ENCODE measurements at places on chromosomes 6 and 20.

GRCh38 chr6:148085631-148086331 lies 256.9 kb upstream of the SASH1 start:
- no peak for DNase-seq

DNA sequence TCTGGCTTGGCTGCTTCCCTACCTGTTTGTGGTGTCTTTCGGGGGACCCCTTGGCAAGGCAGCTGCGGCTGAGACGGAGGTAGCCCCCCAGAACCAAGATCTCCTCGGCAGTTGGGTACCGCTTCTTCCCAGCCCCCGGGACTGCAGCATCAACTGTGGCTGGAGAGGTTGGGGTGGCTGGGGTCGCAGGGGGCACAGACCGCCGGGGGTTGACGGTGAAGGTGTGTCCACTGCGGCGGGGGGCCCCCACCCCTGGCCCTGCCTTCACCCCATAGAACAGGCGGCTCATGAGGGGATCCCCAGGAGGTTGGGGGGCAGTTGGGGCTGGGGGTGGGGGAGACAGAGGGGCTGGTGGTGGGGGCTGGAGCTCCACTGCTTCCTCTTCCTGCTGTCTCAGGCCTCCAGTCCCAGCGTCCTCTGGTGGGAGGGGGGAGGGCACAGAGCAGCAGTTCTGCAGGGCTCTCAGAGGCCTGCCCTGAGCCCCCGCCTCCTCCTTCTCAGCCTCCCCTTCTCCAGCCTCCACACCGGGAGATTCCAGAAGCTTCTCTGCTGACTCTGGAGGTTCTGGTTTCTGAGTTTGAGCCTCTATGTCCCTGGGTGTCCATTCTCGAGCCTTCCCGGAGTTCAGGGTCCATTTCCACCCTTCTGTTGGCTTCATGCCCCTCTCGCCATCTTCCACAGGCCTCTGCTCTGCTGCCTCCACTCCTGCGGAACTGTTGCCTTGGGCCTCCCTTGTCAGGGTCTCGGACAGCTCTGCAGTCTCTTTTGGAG lies 1.9 kb downstream of the PPP1R18 start:
- DNase-seq: peak; percentile 53

DNA sequence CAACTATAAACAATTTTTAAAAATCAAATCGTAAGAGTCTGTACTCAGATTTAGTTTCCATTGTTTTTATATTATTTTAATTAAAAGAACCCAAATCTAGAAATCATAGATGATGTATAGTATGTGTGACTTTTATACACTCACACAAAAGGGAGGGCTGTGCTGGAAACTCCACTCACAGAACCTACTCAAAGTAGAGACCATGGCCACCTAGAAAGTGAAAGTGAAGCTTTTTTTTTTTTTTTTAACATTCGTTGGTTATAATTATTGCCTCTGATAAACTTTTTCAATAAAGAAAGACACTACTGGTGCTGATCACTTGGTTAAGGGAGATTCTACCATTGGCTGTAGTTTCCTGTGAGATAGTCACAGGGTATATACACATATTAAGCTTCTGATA lies 37.9 kb upstream of the PRL start:
- no peak for DNase-seq

DNA sequence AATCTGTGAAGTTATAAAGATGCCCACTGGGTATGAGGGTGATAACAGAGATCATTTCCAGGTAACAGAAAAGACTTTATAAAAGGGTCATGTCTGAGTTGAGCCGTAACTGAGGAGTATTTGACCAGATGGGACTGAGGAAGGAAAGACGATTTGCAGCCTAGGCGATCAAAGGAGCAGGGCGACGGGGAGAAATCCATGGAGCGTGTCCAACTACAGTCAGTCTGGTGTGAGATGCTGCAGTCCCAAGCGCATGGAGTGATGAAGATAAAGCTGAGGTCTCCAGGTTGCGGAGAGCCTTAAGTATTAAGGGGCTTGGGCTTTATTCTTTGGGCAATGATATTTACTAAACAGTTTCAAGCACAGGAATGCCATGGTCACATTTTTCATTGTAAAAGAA lies 166.7 kb downstream of the PRKN start:
- no peak for DNase-seq

- no peak for DNase-seq
These were observed 55.0 kb downstream of the CDKAL1 start for GRCh38 chr6:20589266-20589665.

- DNase-seq: no peak
These were observed 539.9 kb upstream of the BTBD3 start for GRCh38 chr20:11377761-11378160.

- DNase-seq: no peak
These were observed 412.8 kb upstream of the NRSN1 start for GRCh38 chr6:23713211-23713610.

- no peak for DNase-seq
These were observed 61.2 kb upstream of the SIRPA start for GRCh38 chr20:1833728-1834726.

DNA sequence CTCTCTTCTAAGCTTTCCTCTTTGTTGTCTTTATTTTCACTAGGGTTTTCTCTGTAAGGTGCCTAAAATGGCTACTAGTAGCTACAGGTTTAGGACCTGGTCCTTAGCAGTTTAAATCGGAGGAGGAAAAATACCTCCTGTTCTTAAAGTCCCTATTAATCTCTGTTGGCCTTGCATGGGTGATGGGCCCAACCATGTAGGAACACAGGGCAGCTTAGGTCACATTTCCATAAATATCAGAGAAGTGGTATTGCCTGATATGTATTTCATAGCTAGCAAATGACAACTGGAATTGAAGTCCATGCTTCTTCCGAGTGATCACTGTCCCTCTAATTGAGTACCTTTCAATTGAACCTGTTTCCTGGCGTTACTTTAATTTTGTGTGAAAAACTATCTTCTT lies 70.0 kb downstream of the LAMA2 start:
- no peak for DNase-seq

DNA sequence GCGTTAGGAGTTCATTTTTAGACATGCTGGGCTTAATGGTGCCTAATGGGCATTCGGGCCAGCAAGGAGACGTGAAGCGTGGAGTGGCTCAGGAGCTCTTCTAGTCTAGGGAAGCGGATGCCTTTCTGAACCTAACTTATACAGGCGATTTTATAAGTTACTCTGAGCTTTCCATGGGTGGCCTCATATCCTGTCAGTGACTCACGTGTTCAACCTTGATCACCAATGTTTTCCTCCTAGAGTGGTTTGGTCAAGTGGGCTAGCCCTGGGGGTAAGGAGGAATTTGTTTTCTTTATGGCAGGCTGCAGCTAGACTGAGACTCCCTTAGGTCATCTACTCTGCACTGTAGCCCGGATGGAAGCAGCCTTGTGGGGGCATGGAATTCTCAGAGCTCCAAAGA lies 52.1 kb downstream of the PLAGL1 start:
- no peak for DNase-seq

DNA sequence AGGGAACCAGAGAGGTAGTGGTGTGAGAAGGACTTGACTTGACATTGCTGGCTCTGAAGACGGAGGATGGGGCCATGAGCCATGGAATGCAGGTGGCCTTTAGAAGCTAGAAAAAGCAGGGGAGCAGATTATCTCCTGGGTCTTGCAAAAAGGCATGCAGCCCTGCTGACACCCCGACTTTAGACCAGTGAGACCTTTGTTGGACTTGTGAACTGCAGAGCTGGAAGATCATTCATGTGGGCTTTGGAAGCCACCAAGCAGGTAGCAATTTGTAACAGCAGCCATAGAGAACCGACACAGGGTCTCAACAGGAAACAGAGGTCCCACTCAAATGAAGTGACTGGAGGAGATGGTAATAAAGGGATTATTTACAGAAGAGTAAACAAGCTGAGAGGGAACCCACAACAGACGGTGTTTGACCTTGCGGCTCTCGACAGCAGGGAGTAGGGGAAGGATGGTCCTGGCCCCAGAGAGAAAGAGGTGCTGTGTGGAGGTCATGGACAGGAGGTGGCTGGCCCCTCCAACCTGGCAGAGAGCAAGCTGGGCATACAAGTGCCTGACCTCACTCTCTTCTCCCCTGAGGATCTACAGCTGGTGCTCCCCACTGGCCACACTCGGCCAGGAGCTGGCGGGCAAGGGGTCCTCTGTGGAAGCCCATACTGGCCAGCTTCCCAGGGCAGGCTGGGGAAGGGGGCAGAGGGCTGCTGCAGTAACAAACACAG lies 43.9 kb downstream of the SLC22A23 start:
- no peak for DNase-seq

DNA sequence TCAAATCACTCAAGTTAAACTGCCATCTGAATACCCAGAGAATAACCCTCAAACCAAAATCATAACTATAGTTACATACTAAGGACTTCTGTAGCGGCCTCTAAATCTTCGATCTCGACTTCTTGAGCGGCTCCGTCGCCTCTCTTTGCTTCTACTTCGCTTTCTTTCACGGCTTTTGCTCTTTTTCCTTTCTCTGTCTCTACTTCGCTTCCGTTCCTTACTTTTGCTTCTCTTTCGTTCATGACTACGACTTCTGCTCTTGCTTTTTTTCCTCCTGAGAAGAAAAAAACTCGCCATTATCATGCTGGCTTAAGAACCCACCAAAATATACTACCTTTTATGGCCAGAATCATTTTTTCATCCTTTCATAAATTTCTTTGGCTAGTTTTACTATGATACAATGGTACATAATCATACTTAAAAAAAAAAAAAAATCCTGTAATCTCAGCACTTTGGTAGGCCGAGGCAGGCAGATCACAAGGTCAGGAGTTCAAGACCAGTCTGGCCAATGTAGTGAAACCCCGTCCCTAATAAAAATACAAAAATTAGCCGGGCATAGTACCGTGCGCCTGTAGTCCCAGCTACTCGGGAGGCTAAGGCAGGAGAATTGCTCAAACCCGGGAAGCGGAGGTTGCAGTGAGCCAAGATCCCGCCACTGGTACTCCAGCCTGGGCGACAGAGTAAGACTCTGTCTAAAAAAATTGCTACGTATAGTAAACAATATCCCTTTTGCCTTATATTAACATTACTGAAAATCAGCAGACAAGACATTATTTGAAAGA lies 10.0 kb downstream of the RBM39 start:
- DNase-seq: no peak

- no peak for DNase-seq
These were observed 56.0 kb upstream of the SLC22A16 start for GRCh38 chr6:110532431-110532830.

- no peak for DNase-seq
These were observed 537.6 kb downstream of the HDGFL1 start for GRCh38 chr6:23106951-23107350.

- no peak for DNase-seq
These were observed 115.3 kb upstream of the ESR1 start for GRCh38 chr6:151692216-151692615.

DNA sequence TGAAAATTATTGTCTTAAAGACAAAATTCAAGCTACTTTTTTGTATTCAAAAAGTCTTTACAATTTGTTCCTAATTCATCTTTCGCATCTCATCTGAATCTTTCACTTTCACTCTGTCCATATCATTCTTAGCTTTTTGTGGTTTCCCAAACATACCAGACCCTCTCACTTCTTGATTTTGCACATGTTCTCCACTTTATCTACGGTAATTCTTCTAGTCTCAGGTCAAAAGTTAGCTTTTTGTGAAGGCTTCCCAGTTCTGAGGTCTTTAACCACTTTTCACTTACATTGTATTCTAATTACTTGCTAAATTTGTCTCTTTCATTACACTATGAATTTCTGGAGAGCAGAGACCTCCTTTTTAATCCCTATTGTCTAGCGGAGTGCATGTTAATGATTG lies 34.6 kb upstream of the EPHA7 start:
- DNase-seq: no peak

GRCh38 chr20:40422656-40423055 lies 266.4 kb downstream of the MAFB start:
- no peak for DNase-seq

GRCh38 chr6:45423824-45424450 lies 46.2 kb upstream of the SUPT3H start:
- DNase-seq: peak; percentile 30

DNA sequence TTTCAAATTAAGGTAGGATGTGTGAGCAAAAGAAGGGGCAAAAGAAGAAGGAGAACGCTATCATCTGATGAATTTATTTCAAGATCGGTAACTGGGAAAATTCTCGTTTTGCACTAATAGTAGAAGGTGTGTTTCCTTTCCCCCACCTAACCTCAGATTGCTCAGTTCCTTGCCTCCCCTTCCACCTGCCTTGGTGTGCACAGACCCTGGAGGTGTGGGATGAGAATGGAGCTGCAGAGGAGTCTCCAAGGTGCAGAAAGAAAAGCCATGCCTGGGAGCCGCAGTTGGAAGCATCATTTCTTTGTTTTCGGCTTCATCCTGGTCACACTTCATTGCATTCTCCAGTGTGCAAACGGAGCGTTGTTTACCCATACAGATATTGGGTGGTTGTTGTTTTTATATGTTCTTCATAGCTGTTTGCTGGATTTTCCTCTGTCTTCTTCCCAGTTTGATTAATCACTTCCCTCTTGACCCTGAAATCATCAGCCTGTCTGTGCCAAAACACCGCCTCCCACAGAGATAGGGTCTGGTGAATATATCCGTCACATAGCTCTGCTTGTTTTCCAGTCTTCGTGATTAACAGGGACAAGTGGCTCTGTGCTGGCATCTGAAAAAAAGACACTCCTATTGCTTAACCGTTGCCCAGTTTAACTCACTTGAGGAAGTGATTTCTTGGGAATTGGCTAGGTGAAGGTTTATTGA lies 40.2 kb upstream of the NEDD9 start:
- DNase-seq: no peak

DNA sequence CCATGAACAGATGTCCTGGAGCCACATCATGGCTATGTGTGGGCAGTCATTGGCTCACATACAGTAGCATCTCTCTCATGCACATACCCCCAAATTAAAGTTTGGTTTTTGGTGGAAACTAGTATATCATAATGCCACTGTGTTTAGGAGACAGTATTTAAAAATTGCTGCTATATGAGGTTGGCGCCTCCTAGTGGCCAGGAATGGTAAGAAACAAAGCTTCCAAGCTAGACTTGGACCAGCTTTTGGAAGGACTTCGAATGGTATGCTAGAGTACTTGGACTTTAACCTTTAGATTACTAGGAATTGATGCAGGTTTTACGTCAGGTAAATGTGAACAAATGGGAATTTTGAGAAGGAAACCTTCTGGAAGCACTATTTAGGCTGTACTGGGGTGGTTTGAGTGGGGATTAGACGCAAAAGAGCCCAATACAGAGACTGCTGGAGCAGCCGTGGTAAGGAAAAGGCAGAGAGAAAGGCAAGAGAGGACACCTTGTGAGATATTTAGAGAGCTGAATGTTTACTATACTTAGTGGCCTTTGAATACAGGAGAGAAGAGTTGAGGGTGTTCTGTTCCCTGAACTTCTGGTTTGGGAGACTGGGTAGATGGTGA lies 23.8 kb downstream of the PRSS35 start:
- no peak for DNase-seq

DNA sequence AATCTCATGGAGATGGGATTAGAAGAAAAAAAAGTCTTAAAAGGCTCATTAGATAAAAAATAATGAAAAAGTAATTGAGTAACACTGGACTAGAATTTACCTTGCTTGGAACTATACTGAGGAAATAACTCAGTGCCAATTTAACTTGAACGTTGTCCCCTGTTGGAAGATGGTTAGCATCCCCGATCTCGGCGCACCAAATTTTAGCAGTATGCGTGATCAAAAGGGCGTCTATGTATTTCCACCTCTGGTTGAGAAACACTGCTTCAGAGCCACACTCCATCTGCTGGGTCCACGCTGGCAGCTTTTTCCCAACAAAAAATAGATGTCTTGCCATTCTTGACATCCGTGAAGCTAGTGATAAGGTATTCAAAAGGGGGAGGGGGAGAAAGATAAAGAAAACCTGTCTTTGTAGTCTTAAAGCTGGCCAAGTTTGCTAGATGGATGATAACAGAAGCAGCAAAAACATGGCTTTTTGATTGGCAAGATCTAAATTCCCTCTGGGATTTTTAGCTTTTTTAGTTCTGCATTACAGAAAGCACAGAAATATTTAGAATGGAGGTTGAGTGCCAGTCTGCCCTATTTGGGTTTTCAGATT lies 6.4 kb downstream of the HINT3 start:
- no peak for DNase-seq

- DNase-seq: no peak
These were observed 14.2 kb upstream of the ZNFX1 start for GRCh38 chr20:49292010-49292409.
